ENCODE measurements at places on chromosomes 5 and 9.

DNA sequence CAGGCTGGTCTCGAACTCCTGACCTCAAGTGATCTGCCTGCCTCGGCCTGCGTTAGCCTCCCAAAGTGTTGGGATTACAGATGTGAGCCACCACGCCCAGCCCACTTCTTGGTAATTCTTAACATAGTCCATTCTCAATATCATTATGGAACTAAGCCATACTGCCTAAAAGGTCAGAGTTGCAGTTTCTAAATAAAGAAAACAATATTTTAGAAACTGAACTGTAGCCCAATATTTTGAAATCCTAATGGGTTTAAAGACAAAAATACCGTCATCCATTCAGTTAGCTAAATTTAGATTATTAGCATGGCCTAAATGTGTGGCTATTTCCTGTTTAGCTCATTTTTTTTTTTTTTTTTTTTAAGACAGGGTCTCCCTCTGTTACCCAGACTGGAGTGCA, 99.5 kb downstream of the USP20 start:
- DNase-seq: no peak

- no peak for DNase-seq
Observed at GRCh38 chr5:50300878-50301277, 140.2 kb downstream of the EMB start.

GRCh38 chr9:73141282-73141681, 10.4 kb upstream of the ANXA1 start:
- no peak for DNase-seq

DNA sequence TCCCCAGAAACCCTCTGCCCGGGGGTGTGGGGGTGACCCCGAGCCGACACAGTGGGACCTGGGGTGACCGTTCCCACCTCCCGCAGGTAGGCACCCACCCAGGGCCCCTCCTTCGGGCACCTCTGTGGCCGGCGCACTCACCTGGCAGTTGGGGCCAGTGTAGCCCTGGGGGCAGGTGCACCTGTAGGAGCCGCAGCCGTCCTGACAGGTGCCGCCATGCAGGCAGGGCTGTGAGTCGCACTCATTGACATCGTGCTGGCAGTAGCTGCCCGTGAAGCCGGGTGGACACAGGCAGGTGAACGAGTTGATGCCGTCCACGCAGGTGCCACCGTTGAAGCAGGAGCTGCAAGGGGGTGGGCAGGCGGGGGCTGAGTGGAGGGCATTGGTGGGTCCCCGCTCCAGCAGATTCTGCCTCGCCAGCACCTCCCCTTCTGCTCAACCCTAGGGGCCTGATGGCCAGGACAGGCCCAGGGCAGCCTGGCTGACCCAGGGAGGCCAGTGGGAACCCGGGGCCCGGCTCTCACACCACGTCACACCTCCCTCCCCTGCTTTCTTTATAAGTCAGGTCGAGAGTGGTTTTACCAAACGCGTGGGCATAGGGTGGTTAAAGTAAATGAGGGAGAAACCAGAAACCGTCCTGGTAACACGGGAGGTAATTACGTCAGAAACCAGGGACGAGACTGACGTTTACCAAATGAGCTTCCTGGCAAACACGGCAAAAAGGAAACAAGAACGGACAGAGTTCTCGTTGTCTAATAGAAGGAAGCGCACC, 26.1 kb upstream of the SEC16A start:
- no peak for DNase-seq

- DNase-seq: no peak
Observed at GRCh38 chr9:87375397-87376073, 122.1 kb upstream of the DAPK1 start.

- no peak for DNase-seq
Observed at GRCh38 chr9:122402874-122403273, 32.0 kb downstream of the PTGS1 start.

DNA sequence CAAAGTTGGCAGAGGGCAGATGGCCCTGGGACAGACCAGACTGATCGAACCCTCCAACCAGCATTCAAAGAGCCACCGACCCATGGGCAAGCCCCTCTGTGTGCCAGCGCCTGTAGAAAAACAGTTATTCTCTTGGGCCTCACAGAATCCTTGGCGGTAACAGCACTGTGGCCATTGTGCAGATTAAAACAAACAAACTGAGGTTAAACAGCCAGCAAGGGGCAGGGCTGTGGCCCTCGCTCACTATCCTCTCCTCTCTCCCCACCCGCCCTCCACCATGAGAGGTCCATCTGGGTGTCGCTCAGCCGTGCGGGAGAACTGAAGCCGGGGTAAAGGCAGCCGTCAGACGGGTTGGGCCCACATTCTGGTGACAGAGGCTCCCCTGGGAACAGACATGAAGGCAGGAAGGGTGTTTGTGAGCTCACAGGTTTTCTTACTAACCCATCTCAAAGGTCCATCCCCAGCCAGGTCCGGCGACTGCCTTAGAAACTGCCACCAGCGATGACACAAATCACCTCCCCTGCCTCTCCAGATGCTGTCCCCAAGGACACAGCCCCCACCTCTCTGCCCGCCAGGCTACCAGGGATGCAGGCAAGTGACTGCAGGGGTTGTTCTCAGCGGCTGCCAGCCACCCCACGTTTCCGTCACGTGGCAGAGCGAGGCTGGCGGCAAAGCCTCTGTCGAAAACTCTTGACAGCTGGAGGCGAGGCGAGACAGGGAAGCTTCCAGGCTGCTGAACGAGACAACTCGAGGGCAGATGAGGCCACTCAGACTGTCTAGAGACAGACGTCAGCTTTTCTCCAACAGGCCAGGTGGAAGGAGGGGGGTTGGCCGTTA, 75.8 kb upstream of the SARDH start:
- DNase-seq: no peak

DNA sequence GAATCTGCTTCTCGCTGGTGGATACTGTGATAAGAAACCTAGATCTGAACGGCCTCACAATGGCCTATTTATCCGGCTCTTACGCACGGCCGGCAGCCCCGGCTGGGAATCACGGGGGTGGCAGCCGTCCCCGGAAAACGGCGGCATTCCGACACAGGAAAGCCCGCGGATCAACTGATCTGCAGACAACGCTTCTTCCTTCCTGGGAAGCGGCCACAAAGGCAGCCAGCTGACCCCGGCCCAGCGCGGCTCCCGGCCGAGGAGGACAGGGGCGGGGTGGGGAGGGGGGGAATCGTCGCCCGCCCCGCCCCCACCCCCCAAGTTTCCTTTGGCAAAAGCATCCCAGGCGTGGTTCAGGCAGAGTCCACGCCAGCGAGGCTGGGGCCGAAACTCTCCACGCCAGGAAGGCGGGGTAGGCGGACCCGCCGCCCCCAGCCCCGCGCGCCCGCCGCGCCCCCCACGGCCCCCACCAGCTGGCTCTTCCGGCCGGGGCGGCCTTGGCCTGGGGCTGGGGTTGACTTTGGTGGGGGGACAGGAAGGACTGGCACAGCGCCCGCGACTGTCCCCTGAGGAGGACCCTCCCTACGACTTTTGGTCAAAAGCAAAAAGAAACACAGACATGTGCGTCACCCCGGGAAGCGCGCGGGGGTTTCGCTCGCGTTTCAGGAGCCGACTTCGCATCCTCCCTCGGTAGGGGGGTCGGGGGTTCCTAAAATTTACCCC, 247.7 kb upstream of the ANKRD55 start:
- DNase-seq: peak; percentile 46

- no peak for DNase-seq
Observed at GRCh38 chr5:174139623-174140022, 94.1 kb downstream of the NSG2 start.

DNA sequence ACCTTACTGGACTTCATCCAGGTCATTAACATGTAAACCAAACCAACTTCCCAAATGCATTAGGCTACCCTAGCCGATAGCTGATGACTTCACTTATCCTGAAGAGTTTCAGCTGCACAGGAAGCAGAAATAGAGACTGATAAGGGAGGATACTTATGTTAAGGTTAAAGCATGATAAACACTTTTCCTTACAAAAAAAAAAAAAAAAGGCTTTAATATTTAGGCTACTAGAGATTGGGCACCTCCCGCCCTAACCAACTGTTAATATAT, 1.6 kb upstream of the MEF2C start:
- DNase-seq: peak; percentile 90

Measured in hematopoietic multipotent progenitor cell treated with erythropoietin and hydrocortisone succinate and interleukin-3 and kit ligand, for 4 days (in vitro differentiated cells).